Right renal cortex interstitium (tissue), 3 donors: ENCODE measurements at places on chromosomes 2 and 18.

GRCh38 chr2:112958428-112959108, 19.2 kb upstream of the IL36G start:
- peak; percentile 19 for DNase-seq

- no peak for DNase-seq
These were observed 21.3 kb downstream of the PRKAG3 start for GRCh38 chr2:218810256-218810655.

DNA sequence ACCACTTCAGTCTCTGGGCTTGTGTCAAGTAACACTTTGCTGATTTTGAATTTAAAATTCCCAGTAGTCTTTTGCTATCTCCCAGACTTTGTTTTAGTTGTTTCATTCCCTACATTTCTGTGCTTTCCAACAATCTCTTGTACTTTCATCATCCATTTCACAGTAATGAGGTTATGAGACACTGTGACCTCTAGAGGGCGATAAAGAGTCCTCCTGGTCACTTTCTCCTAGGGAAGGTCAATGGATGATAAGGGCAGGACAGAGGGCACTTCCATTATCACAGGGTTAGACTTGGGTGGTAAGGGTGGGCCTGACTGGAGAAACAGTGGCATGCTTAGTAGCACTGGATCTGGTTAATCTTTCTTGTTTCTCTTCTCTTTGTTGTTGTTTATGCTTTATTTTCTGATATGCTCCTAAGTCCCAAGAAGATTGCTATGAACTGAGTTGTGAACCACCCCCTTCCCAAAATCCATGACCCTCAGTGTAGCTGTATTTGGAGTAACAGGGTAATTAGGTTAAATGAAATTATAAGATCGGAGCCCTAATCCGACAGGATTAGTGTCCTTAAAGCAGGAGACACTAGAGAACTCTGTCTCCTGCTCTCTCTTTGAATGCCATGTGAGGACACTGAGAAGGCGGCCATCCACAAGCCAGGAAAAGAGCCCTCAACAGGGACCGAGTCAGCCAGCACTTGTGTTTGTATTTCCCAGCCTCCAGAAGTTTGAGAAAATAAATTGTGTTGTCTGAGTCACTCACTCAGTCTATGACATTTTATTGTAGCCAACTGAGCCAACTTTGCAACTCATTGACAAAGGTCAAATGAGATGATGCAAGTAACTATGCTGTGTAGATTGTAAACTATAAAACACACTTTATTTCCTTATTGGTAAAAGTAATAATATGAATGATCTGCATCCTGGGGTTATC, 779.2 kb downstream of the CNTNAP5 start:
- no peak for DNase-seq

DNA sequence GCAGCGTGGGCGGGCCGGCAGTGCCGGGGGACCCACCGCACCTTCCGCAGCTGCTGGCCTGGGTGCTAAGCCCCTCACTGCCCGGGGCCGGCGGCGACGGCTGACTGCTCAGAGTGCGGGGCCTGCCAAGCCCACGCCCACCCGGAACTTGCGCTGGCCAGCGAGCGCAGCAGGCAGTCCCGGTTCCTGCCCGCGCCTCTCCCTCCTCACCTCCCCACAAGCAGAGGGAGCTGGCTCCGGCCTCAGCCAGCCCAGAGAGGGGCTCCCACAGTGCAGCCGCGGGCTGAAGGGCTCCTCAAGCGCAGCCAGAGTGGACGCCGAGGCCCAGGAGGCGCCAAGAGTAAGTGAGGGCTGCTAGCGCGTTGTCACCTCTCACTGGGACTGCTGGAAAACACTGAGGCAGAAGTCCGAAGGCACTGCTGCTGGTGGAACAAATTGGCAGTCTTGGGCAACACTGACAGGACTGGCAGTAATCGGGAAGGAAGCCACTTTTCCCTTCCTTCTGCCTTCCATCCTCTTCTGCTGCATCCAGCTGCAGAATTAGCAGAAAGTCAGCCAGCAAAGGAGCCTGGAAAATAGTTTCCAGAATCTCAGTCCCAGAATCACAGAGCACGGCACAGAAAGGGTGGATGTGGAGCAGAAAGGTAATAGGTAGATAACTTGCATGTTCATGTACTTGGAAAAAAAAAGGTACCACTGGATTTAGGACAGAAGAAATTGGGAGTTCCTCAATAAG, 179.4 kb upstream of the FN1 start:
- no peak for DNase-seq
